Hepatocyte (in vitro differentiated cells): ENCODE measurements at places on chromosomes 5 and 9. TPM values are rescaled to one million over a fixed set of nuclear protein-coding genes. Genes with fewer than 3 reads are reported as not detected.

GRCh38 chr5:64969578-64969977 lies 200.8 kb downstream of the CWC27 start:
- no peak overlapping the region for H3K27ac ChIP-seq
- no peaks in the 10 kb centered on the region for H3K4me1 ChIP-seq
- H3K36me3 ChIP-seq, result no peaks in the 10 kb centered on the region
- no peaks in the 10 kb centered on the region for H3K27me3 ChIP-seq

DNA sequence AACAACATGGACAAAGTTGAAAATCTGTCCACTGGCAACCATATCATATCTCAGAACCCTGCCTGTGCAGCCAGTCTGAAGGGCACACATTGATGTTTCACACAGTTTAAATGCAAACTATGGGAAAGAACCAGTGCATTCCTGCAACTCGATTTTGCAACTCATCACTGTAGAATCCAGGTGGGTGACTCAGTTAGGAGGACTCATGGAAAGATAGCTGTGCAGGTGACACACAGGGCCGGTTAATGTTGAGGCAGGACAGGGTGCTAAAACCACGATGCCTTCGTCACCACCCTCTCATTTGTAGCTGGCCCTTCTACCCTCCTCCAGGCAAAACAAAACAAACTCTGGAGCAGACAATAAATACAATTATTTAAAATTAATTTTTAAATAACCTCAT lies 62.8 kb downstream of the TLE1 start:
- no peaks in the 10 kb centered on the region for H3K27me3 ChIP-seq
- peak overlapping the region; percentile 59 for H3K27ac ChIP-seq
- peaks cover 21% of the 10 kb centered on the region for H3K4me1 ChIP-seq
- DNase-seq, result peak; percentile 42

Gene GRIN3A
- total RNA-seq, result under 0.01 and 0.10 TPM in 2 replicates

Gene NPM1
- 1,088 and 1,095 TPM in 2 replicates for total RNA-seq
